CD4-positive, alpha-beta T cell treated with Interleukin-17A for 1 hour (primary cell): ENCODE measurements at places on chromosomes 16 and 17.

GRCh38 chr17:68296217-68297191, 5.2 kb downstream of the ARSG start:
- peak; percentile 82 for DNase-seq

DNA sequence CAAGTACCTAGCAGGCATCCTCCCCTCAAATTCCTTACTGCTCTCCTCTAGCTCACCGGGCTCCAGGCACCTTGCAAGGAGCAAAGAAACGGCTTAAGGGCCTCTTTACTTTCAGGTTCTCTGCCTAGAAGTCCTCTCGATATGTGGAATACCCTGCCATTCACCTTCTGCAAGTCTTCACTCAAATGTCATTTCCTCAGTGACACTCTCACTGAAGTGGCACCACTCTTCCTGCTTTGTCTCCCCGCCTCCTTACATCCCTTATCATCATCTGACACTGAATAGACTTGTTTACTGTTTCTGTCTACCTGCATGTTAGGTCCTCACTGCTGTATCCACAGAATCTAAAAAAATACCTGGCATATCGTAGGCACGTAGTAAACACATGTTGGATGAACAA, 947 bp downstream of the SLC7A6OS start:
- peak; percentile 32 for DNase-seq

DNA sequence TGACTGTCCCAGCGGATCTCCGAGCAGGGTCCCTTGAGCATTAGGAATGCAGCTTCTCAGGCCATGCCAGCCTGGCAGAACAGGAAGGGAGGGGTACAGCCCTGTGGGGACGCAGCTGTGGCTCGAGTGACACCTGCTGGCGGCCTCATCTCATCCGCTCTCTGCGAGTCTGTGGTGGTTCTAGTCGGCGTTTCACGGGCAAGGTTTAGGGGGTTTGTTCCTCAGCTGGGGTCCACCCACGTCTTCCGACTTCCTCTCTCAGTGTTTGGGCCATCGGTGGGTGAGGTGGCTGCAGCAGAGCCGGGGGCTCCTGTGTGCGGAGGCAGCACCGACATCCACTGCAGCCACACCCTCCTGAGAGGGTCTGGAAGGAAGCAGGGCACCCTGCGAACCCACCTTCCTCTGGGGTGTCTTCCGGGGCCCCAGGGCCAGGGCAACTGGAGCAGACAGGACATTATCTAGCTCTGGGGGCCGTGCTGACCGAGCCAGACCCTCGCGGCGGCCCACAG, 33.3 kb downstream of the JPH3 start:
- peak; percentile 68 for DNase-seq

DNA sequence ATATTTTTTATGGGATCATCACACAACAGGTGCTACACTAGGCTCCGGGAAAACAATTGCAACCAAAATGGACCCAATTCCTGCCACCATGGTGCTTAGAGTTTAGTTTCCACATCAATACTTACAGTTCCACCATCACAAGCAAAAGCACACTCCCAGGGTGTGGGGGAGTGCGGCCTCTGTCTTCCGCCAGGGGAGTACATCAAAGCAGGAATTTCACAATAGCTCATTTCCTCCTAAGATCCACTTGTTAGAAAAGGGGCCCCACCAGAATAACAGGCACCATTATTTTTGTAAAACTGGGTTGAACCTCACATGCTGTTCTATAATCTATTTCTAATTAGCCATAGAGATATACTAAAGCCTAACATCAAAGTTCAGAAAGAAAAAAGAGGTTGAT, 44.3 kb upstream of the PSMD7 start:
- DNase-seq = no peak

- DNase-seq = no peak
These were observed 52.6 kb upstream of the MEAK7 start for GRCh38 chr16:84557059-84557458.

DNA sequence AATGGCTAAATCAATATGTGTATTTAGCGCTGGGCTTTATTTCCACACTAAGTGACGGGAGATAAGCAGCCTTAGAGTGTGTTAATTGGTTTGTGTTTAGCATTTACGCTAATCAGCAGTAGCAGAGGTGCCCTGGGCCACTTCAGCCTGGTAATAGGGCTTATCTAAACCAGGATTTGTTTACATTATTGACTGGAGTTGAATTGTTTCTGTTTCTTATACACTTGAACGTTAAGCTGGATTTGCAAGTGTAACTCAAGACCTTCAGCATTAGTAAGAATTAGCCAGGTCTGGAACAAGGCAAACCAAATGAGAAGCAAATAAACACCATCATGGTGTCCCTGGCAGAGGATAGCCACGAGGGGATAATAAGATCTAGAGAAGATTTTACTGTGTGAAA, 313.6 kb downstream of the HS3ST4 start:
- DNase-seq = no peak

DNA sequence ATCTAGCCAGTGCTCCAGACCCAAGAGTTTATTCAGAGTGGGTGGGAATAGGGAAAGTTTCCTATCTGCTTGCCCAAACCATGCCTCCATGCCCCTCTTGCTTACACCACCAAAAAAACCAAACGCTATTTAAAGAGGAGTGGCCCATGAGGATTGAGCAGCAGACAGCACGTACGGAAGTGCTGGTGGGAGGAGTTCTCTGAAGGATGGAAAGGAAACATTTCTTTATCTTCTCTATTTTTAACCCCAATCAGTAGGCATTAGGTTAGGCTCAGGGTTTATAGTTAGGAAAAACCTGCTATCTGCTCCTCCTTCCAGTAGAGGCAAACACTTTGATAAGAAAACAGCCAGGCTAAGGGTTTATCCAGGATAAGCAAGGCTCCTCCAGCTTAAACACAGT, 235.3 kb downstream of the ZFHX3 start:
- no peak for DNase-seq

- DNase-seq = no peak
These were observed 7.8 kb downstream of the HIC1 start for GRCh38 chr17:2062571-2063183.

DNA sequence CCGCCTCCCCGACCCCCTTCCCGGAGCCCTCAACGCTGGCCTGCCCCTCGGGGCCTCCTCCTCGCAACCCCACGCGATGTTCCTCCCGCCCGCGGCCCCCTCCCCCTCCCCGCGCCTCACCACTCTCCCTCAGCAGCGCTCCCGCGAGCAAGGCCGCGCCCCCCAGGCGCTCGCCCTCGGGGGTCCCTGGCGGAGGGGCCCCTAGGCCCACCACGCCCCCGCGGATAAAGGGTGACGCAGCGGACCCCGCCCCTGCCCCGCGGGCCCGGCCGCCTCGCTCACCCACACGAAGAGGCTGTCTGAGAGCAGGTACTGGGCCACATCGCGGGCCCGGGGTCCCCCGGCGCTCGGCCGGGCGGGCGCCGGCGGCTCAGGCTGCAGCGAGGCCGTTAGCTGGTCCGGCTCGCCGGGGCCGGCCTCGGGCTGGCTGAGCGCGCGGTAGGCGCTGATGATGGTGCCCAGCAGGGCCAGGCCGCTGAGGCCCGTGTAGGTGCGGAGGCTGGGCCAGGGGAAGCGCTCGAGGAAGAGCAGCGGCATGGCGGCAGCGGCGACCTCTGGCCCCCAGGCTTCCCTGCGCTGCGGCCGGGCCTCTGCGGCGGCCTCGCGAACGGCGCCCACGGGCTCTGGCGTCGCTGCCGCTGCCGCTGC, 430 bp downstream of the AMFR start:
- DNase-seq = peak; percentile 33

DNA sequence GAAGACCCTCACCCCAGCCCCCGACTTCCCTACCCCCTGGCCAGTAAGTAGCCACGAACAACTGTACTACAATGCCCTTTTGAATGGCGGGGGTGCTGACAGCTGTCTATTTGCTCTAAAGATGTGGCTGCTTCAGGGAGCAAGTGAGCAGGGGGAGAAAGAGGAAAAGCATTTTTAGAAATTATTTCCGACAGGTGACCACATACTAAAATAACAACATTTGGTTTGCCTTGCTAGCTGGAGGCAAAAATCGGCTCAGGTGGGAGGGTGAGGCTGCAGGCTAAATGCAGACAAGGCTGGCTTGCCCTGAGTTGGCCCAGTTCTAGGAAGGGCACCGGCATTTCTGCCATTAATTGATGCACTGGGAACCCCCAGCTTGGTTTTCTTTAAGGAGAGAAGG, 188.5 kb downstream of the XYLT1 start:
- DNase-seq = no peak

DNA sequence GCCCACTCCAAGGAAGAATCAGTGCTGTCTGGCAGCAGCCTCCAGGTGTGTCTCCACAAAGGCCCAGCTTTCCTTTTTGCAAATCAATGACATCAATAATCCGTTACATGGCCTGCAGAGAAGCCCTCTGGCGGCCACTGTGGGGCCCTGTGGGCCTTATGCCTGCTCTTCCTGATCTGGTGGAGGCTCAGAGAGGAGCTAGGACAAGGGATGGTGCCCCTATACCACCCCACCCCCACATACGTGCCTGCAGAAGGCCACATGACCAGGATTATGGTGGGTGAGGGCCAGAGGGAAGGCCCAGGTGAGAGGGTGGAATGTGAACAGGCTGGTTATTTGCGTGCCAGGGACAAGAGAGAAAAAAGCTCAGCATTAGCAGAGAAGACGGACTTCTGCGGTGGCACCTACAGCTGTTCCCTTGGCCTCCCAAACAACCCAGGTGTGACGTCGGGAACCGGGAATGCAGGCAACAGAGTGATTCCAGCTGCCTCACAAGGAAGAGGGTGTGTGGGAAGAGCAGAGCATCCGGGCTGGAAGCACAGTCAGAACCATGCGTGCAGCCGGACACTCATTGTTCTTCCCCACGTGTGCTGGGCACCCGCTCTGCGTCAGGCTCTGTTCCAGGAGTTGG, 22.5 kb downstream of the EIF4A3 start:
- DNase-seq = no peak

DNA sequence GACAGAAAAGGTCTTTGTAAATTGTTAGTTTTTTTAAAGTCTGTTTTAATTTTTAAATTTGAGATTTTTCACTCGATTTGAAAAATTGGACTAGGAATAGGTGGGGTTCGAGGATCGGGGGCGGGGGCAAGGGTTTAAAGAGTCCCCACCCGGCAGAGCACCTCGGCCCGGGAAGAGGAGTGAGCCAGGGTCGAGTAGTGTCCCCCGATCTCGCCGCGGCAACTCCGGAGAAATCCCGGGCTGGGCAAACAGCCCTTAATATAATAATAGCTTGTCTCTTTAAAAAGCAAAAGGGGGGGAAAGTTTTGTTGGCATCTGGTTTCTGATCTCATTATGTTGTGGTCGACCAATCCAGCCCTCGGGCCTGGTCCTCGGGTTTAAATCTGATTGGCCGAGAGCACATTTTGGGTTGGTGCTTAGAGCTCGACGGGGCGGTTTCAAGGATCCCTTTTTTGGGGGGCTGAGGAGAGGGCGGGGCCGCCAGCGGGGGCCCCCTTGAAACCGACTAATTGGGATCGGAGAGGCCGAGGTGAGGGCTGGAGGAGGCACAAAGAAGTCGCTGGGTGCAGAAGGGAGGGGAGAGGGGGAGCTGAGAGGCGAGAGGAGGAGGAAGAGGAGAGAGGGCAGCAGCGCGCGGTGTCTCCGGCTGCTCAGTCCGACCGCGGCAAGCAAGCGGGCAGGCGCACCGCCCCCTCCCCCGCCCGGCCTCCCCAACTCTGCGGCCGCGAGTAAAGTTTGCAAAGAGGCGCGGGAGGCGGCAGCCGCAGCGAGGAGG, at the start of gene FZD2:
Gene FZD2 (plus strand): TSS at position 653 of the 775 bp plus-strand sequence. CDS start 205 bp downstream, outside the sequence.
- DNase-seq = peak; percentile 81

DNA sequence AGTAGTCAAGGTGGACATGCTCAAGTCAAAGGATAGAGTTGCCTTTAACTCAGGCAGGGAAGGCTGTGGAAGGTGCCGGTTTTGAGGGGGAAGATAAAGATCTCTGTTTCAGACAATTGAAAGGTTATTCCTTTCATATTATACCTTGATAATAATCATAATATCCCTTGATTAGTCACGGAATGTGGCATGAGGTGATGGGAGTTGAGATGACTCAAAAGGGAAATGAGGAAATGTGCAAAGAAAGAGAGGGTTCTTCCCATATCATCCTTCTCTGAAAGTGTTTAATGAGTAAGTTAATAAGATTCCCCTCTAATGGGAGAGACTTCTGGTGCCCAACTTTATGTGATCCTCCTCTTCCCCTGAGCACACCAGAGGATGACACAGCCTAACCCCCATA, 43.1 kb upstream of the HS3ST2 start:
- no peak for DNase-seq

- no peak for DNase-seq
These were observed 191.4 kb downstream of the CYLD start for GRCh38 chr16:50933262-50933661.

DNA sequence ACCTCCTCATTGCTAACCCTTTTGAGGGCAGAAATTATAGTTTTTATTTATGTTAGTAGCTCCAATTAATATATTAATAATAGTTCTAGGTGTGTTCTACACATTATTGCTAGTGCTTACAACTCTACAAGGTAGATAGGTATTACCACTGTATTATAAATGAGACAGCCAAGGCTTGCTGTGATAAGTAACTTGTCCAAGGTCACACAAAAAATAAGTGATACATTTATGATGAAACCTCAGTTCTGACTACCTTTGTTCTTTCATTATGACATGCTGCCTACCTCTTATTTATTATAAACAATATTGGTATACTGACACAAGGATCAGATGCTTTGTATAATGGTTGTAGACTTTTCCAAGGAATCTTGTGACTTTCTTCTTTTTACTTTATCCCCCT, 41.2 kb downstream of the NFAT5 start:
- no peak for DNase-seq

DNA sequence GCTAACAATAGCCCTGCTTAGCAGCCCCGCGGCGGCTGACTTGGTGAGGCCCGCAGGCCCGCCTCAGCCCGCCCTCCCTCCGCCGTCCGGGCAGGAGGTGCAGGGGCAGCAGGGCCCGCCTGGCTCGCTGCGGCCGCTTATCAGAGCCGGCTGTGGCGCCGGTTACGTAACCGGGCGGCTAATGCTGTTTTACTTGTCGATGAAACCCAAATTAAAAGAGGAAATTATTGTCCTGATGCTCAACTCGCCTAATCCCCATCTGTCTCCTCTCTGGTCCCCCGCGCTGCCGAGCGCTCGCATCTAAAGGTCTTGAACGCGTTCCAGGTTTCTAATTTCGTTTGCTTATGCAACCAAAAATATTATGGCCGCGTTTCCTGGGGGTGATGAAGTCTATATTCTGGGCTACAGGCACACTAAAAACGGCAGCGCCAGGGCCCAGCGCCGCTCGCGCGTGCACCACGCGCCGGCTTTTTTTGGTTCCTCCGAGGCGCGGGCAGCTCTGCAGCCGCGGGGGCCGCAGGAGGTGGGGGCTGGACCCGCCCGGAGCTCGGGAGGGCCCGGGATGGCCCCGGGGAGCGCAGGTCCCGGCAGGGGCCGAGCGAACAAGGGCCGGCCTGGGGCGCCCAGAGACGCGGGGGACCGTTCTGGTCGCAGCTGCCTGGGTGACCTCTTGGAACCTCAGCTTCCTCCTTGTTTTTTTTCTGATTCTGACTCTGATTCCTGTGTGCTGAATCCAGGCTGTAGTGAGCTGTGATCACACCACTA, 65.2 kb upstream of the TOB1 start:
- DNase-seq = peak; percentile 66

DNA sequence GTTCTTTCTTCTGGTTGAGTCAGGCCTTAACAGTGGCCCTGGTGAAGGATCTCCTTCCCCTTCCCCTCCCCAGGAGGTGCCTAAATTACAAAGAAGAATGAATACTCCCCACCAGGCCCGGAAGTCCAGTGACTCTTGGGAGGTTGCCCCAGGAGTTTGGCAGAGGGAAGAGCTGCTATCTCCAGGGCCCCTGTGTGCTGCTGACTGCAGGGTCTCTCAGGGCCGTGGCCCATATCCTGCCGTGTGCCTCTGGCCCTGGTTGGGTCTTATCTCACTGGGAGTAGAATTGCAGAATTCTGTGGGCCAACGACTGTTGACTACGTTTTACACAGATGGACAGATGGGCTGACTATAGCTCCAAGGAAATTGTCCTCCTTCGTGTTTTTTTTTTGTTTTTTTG, 28.0 kb downstream of the AKAP1 start:
- DNase-seq = no peak
